ENCODE measurements at places on chromosomes 3 and 15.

DNA sequence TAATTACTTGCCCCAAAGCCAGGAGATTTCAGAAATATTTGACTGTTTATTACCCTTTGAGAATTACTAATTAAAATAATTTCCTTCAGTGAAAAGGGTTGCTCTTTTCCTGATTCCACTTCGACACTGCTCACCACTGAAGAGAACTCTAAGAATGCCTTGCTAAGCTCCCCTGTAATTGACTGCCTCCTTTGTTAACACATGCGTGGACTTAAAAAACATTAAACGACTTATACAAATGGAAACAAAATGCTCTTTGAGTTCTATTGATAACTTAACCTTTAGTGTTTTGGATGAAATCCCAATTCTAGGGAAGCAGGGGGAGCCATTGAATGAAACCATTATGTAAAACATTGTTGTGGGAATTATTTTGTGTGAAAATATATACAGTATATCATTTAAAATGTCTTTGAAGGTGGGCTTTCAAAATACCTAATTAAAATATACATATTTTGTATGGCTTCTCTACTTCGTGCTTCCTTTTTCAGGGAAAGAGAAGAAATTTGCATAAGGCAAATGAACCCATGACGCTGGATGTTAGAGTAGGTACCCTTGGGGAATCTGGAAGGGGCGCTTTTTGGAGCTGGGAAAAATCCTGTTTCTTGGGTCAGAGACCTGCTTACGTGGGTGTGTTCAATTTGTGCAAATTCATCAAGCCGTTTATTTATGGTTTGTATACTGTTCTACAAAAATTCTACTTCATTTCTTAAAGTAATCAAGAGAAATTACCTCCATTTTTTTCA is 64.2 kb downstream of the WWTR1 start:
- DNase-seq: no peak

DNA sequence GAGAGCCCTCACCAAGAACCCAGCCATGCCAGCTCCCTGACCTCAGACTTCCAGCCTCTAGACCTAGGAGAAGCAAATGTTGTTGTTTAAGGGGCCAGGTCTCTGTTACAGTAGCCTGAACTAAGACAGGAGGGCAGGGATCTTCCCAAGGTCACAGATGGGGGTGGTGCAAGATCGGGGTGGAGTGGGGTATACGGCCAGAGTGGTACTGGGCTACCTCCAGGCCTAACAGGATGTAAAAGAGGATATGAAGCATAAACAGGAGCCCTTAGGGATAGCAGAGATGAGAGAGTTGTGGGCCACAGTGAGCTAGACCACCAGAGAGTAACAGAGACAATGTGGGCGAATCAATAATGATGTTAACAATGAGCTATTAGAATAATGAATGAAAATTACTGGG is 82.9 kb downstream of the TOP2B start:
- DNase-seq: no peak

GRCh38 chr15:29805043-29805707 is 17.1 kb downstream of the TJP1 start:
- DNase-seq: no peak

DNA sequence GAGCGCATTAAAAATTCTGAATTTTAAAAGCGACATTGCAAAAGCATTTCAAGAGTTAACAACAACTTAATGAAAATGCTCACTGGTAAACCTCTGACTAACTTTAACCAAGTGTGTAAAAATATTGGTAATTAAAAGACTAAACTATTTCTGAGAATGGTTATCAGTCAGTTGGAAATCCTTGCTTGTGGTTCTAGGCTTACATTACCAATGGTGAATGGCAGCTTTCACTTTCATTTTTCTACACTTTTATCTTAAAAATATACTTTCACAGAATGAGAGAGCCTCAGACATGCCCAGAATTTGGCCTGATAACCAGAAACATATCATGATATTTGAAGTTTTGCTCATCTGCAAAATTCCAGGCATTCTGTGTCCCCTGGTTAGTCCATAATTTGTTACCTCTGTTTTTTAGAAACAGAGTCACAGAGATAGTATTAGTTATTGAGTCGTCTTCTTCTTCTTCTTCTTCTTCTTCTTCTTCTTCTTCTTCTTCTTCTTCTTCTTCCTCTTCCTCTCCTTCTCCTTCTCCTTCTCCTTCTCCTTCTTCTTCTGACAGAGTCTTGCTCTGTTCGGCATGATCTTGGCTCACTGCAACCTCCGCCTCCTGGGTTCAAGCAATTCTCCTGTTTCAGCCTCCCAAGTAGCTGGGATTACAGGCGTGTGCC is 5.5 kb upstream of the RNF111 start:
- peak; percentile 58 for DNase-seq

- no peak for DNase-seq
Measured at GRCh38 chr15:96561593-96561992, 231.1 kb downstream of the NR2F2 start.

DNA sequence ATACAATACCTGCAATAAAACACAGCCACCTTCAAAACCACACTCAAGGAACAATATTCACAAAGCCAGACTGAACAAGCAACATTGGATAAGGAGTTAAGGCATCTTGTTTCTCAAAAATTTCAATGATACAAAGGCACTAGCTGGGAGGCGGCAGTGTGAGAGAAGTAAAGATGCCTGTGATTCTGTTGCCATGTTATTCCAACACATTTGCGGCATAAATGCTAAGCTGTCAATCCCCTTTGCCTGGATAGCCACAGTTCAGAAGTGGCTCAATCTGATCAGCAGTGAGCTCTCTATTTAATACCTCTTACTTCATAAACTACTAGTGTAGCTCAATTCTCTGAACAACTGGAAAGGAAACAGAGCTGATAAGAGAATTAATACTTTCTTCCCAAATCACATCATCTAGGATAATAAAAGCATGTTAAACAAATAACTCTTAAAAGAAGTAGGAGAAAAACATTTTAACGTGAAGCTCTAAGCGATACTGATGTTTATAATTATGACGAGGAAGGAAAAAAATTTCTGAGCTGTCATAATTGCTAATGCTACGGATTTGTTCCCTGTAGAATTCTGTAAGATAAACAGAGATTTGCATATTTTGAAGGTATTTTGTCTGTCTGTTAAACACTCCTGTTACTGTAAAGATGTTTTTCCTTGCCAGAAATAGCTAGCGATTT is 358.4 kb downstream of the FOXP1 start:
- DNase-seq: no peak

DNA sequence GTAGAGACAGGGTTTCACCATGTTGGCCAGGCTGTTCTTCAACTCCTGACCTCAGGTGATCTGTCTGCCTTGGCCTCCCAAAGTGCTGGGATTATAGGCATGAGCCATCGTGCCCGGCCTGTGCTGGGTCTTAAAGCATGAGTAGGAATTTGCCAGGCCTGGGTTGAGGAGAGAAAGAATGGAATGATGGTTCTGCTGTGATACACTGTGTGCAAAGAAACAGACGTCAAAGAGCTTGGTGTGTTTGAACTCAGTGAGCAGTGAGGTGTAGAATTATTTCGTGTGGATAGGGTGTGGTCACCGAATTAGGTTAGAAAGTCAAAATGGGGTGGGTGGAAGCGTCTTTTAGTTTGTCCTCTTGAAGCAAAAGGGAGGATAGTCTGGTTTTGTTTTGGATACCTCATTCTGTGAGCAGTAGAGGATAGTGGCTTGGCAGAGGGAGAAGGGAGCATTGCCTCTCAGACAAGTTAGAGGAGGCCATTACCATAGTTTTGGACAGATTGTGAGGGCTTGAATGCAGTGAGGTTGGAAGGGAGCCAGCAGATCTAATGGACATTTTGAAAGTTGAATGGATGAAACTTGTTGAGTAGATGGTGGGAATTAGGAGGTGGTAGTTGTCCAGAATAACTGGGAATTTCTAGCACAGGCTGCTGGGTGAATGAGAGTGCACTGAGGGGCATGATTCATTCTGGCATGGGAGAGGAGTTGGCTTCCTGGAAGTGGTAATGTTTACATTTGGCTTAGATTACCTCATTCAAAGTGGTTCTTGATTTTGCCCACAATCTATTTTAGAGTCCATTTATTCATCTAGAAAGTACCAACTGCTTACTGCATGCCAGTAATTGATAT is 27.2 kb downstream of the AKAP13 start:
- DNase-seq: no peak

- DNase-seq: peak; percentile 35
Measured at GRCh38 chr3:149816986-149817385, 4.0 kb downstream of the RNF13 start.

DNA sequence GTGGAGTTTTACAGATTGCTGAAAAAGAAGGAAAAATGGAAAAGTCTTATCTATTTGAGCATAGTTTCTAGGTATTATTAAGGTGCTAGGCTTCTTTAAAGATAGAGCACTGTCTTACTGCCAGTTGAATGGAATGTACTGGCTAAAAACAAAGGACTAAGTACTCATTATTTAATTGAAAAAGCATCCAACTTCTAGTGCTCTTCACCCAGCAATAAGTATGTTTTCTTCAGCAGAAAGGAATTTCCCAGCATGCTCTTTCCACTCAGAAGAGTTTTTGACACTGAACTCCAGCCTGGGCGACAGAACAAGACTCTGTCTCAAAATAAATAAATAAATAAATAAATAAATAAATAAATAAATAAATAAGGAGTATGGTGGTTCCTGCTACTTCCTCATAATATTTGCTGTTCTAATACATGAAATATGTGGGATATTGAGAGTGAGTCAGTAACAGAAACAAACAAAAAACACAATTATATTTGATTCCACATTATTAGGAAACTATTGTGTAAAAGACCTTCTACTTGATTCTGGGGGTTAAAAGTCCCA is 70.6 kb downstream of the ATP13A4 start:
- no peak for DNase-seq

- no peak for DNase-seq
Measured at GRCh38 chr15:26087881-26088280, 224.8 kb upstream of the ATP10A start.

GRCh38 chr3:26894443-26894842 is 271.9 kb downstream of the LRRC3B start:
- no peak for DNase-seq

DNA sequence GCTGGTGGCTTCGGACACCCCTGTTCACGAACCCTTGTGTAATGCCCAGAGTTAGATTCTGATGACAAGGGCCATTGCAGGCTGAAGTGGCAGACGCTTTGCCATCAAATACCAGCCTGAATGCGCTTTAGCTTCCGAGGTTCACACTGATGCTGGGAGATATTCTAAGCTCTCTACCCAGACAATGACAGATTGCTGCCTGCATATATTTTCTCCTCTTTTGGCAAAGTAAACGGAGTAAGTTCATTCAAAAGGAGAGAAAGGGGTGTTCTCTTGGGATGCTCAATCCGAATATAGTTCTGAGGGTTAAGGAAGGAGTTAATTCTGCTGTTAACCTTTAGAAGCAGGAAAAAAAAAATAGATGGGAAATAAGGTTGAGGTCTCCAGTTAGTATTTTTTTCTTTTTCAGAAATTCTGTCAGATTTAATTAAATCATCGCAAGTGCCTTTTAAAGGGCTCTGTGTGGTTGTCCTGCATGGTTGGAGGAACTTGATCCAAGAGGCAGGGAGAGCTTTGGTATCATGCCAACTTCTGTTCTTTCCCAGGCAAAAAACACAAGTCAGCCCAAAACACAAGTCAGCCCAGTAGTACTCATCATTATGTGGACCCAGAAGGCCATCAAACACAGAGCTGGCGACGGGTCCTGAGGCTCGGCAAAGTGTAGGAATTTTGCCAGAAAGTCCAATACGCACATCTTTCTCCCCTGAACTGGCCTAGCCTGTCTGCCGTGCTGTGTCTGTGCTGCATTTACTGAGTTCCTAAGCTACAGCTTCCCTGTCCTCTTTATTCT is 70.9 kb upstream of the ST8SIA2 start:
- DNase-seq: no peak

- no peak for DNase-seq
Measured at GRCh38 chr3:119643528-119643927, 16.9 kb downstream of the POPDC2 start.

- no peak for DNase-seq
Measured at GRCh38 chr3:155585384-155585783, 159.5 kb downstream of the PLCH1 start.

GRCh38 chr3:154794814-154795445 is 285.2 kb upstream of the MME start:
- no peak for DNase-seq

DNA sequence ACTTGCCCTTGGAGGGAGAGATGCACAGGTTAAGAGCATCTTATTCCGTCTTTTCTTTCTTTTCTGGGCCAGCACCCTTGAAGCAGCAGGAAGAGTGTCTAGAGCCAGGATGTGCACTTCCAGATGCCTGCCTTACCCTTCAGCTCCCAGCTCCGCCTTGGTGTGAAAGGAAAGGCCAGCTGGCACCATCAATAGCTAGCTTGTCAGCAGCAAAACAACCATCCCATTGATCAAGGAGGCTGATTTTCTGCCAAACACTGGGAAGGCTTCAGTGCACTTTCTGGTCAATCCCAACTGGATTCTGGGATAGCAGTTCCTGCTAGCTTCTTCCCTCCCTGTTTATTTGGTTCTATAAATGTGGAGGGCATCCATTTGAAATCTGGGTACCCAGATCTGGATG is 110.9 kb upstream of the GALNT15 start:
- no peak for DNase-seq

- DNase-seq: no peak
Measured at GRCh38 chr3:49831341-49831740, 17.6 kb upstream of the UBA7 start.

DNA sequence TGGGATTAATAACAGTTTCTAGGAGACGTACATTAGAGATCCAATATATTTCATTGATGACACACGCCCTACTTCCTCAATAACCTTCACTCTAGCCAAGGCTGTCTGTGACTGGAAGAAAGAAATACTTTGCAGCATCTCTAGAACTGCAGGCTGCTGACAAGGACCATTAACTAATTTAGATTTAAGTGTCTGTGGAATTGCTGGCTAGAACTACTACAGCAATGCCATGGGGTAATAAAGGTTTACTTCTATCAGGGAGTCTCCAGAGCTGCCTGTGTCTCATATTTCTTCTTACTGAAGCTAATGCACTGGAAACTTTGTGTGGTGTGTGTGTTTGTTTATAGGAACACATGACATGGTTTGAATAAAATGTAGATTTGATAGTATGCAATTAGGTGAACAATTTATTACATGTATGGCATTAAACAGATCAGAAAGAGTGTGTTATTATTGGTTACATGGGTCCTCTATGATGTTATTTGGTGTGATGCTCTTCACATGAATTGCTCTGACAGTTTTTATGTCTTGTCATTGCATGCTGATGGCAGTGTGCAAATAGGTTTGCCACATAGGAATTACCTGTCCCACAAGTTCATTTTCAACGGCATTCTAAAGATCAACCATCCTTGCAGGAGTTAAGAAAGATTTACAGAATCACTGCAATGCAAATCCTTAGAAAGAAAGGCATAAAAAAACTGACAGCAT is 916.2 kb upstream of the CADM2 start:
- no peak for DNase-seq

GRCh38 chr3:70621451-70621850 is 309.0 kb upstream of the MDFIC2 start:
- DNase-seq: no peak

GRCh38 chr15:45402955-45403877 is 24.9 kb upstream of the GATM start:
- DNase-seq: peak; percentile 60

DNA sequence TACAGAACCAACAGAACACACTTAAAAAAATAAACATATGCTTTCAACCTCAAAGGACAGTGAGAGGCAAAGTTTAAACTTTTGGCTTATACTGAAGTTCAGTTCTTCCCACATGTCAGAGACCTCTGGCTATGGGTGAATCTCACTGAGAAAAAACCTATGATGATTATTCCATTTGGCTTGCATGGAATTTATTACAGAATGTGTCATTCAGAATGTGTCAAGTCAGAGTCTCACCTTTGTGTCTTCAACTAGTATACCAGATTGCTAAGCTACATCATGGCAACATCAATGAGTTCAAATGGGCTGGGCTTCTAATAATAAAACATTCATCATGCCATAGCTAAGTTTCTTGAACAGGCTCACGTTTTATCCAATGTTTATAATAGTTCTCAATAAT is 987.0 kb downstream of the NTRK3 start:
- no peak for DNase-seq

All from hematopoietic multipotent progenitor cell treated with erythropoietin and hydrocortisone succinate and interleukin-3 and kit ligand, for 6 days (in vitro differentiated cells).